Substantia nigra (tissue), 51 donors: ENCODE measurements at places on chromosomes 12 and 14.

DNA sequence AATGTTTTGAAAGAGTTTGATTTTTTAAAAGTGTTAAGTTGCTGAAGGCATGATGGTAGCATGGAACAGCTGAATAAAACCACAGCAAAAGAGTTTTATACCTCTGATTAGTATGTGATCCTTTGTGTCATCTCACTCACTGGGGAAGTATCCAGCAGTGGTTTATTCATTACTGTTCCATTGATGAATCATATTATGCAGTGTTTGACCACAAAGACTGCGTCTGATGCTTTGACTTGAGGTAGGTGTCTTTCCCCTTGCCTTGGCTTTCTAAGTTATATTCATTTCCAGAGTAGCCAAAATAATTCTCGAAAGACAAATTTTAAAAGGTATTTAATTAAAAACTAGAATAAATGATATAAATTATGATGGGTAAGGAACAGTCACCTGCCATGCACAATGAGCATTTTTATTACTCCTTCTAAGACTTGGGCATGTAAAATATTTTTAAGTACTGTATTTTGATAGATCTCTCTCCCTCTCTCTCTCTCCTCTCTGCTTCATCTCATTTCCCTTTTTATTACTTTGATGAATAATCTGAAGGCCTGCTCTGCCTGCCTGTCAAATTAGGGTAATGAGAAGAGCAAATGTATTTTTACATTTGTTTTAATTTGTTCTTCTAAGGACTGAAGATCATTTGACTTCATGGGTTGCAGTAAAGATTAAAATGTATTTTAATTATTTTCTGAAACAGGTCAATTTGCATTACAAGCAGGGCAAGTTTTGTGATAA, 164.9 kb downstream of the NAV3 start:
- DNase-seq, result no peak

GRCh38 chr14:88908216-88908615, 83.8 kb downstream of the TTC8 start:
- no peak for DNase-seq

DNA sequence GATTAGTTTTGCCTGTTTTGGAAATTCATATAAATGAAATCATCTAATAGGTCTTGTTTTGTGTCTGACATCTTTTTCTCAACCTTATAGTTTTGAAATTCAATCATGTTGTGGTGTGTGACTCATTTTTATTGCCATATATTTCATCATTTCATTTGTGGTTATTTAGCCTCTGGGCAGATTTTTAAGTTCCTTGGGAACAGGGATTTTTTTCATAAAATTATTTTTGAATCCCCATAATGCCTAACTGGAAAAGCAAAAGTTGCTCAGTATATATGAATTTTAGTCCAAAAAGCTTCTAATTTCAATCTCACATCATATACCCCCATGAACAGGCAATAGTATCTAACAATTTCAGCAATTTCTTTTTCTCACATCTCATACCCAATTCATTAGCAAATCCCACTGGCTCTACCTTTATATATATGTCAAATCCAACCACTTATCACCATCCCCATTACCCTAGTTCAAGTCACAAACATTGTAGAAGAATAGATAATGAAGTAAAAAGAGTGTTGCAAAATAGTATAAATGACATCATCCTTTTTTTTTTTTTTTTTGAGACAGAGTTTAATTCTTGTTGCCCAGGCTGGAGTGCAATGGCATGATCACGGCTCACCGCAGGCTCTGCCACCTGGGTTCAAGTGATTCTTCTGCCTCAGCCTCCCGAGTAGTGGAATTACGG, 2.6 kb upstream of the OR6J1 start:
- DNase-seq, result no peak

- DNase-seq, result no peak
Observed at GRCh38 chr12:120537856-120538220, 3.7 kb downstream of the RNF10 start.

GRCh38 chr12:104376650-104377513, 73.3 kb downstream of the EID3 start:
- DNase-seq, result no peak

GRCh38 chr12:118645219-118645618, 268.9 kb downstream of the SUDS3 start:
- no peak for DNase-seq

DNA sequence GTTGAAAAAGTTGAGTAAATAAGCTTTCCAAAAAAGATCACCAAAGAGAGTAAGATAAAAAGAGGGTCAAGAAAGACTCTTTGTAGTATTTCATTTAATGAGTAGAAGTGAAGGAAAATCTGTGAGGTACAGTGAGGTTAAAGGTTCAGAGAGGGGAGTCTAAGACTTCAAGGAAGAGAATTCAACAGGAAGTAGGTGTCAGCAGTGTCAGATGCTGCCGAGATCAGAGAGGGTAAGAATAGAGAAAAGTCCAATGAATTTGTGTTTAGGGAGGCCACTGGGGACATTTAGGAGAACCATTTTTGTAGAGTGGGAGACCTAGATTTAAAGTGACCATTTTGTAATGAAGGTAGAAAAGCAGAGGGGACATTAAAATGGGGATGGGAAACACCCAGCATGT, 71.6 kb upstream of the KRAS start:
- no peak for DNase-seq

GRCh38 chr12:109452489-109452888, 24.6 kb downstream of the KCTD10 start:
- DNase-seq, result no peak

GRCh38 chr12:124820199-124820598, 43.5 kb downstream of the SCARB1 start:
- no peak for DNase-seq

DNA sequence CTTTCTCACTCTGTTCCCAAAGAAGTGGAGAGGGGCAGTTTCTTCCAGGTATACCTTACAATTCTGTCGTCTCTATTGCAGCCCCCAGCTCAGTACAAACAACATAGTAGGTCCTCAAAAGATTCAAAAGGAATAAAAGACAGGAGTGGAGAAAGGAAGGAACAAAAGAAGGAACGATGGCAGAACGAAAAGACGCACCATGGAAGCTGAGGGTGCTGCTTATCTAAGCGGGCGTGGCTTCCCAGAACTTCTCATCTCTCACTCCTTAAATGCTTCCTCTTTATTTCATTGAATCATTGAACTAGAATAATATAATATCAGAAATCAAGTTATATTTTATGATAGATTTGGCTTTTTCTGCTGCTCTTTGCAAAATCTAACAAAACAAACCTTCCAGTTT, 13.7 kb upstream of the LTA4H start:
- no peak for DNase-seq

- DNase-seq, result no peak
Observed at GRCh38 chr12:74983917-74984316, 225.7 kb downstream of the KCNC2 start.

GRCh38 chr12:51846911-51847642, 1.4 kb downstream of the FIGNL2 start:
- DNase-seq, result no peak

DNA sequence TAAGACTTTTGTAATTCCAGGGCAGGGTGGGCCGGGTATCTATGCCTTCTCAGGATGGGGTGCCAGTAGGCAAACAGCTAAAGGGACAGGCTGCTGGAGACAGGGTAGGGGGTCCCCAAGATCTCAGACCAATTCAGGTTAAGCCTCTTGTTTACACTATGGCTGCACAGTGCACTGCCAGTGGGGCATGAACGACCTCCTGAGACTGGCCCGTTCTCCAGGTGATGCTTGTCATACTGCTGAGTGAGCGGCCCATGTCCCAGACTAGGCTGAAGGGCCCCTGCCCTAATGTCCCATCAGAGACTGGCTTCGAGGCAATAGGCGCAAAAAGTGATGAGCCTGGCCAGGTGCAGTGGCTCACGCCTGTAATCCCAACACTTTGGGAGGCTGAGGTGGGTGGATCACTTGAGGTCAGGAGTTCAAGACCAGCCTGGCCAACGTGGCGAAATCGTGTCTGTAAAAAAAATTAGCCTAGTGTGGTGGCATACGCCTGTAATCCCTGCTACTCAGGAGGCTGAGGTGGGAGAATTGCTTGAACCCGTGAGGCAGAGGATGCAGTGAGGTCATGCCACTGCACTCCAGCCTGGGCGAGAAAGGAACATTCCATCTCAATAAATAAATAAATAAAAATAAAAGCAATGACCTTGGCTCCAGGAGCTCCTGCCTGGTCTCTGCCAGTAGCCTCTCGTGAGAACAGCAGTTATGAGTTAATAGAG, 12.6 kb downstream of the SLC25A29 start:
- DNase-seq, result no peak
